ENCODE measurements at places on chromosomes 3 and 15.
A peak's percentile ranks its signal among the peaks of the same experiment; 100 is the strongest.

GRCh38 chr3:194946091-194946490, 260.4 kb downstream of the FAM43A start:
- DNase-seq = no peak

DNA sequence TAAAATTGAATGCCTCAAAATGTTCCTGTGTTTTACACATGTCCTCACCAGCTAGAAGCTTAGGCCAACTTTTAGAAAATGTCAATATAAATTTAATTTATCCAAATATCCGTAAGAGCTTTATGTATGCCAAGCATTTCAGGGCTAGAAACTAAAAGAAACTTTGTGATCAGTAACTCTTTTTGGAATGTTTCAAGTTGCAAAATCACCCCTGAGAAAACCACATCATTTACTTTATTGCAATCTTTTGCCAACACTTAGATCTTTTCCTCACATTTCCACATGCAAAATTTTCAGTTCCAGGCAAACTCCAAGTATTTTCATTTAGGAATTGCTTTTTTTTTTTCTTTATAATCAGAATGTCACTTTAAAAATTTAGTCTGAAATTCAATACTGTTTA, 20.1 kb upstream of the IGF1R start:
- no peak for DNase-seq

GRCh38 chr3:130528120-130528519, 11.1 kb downstream of the COL6A6 start:
- no peak for DNase-seq

DNA sequence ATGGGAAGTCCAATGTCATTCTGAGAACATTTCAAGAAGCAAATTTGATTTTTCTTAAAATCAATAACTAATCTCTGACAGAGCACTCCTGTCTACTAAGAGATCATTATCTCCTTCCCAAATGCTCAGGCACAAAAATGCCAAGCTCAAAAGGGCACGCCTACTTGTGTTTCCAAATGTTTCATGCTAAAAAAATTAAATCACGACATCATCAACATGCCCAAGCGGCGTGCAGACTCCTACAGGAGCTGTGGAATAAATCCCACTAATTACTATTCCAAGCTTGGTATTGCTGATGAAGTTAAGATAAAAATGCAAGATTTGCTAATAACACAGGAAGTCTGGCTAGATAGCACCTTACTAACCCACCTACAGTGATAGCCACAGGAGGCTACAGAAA, 140.8 kb downstream of the OSBPL10 start:
- no peak for DNase-seq

DNA sequence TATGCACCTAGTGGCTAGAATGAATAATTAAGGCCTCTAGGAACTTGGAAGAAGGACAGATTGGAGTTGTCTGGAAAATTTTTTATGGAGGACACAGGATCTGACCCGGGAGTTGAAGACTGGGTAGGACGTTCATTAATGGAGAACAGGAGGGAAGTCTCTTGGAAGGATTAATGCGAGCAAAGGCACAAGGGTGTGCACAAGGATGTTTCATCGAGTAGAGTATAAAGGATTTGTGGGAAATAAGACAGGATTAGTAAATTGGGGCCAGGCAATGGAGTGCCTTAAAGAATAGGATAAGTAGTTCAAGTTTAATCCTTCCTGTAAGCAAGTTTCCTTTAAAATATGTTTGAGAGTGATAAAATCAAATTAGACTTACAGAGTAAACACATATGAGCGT, 14.6 kb downstream of the LMOD3 start:
- DNase-seq = no peak

DNA sequence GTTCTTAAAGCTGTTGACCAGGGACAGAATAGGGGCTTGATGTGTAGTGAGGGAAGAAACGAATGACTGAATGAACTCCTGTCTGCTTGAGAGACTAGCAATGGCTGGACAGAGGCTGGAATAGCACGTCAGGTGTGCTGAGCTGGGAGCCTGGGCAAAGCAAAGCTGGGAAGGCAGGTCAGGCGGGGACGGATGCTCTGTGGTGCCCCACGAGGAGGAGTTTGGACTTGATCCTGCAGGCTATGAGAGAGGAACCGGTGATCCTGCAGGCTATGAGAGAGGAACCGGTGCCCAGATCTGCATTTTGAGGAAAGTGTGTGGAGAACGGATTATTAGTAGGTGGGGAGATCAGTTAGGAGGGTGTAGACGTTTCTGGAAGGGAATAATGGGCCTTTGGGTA, 31.3 kb upstream of the PSTPIP1 start:
- no peak for DNase-seq

DNA sequence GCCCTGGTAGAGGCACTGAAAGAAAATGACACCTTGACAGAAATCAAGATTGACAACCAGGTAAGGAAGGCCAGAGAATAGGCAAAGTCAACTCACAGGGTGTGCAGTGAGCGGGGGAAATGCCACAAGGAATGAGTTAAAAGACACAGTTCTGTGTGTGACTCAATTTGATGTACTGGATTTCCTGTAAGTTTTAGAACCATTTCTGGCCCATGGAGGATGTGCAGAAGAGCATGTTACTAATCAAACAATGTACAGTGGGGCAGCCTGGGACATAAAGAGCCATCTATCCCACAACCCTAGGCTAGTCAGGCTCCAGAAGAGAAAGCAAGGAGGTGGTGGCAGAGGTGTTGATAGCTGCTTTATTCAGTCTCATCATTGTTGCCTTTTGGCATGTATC, 31.2 kb upstream of the TMOD3 start:
- DNase-seq = no peak

DNA sequence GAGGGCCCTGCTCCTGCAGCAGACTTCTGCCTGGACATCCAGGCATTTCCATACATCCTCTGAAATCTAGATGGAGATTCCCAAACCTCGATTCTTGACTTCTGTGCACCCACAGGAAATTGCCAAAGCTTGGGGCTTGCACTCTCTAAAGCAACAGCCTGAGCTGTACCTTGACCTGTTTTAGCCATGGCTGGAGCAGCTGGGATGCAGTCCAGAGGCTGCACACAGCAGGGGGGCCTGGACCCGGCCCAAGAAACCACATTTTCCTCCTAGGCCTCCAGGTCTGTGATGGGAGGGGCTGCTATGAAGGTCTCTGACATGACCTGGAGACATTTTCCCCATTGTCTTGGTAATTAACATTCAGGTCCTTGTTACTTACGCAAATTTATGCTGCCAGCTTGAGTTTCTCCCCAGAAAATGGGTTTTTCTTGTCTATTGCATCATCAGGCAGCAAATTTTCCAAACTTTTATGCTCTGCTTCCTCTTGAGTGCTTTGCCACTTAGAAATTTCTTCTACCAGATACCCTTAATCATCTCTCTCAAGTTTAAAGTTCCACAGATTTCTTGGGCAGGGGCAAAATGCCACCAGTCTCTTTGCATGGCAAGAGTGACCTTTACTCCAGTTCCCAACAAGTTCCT, 11.8 kb upstream of the MYO5A start:
- no peak for DNase-seq

- DNase-seq = no peak
Observed at GRCh38 chr3:18415839-18416238, 9.3 kb downstream of the SATB1 start.

- no peak for DNase-seq
Observed at GRCh38 chr3:171326717-171327440, 133.3 kb downstream of the TNIK start.

- DNase-seq = no peak
Observed at GRCh38 chr3:48285132-48285531, 44.2 kb downstream of the ZNF589 start.

DNA sequence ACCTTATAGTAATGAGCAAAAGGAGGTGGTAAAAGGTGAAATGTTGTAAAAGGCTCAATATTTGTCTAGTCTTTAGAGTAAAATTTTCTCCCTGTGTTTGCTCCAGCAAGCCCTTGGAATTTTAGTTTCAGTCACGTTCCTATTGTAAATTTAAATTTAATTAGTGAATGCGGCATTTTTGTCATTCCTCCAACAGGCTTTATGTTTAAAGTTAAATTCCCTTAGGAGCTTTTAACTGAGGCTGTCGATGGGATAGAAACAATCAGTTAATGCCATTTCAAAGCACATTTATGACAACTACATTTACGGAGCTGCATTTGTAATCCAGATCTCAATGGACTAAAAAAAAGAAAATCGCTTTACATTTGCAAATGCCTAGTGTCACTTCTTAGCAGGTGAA, 868 bp upstream of the GADL1 start:
- DNase-seq = no peak

- no peak for DNase-seq
Observed at GRCh38 chr15:101813803-101814534, 2.0 kb downstream of the OR4F15 start.

DNA sequence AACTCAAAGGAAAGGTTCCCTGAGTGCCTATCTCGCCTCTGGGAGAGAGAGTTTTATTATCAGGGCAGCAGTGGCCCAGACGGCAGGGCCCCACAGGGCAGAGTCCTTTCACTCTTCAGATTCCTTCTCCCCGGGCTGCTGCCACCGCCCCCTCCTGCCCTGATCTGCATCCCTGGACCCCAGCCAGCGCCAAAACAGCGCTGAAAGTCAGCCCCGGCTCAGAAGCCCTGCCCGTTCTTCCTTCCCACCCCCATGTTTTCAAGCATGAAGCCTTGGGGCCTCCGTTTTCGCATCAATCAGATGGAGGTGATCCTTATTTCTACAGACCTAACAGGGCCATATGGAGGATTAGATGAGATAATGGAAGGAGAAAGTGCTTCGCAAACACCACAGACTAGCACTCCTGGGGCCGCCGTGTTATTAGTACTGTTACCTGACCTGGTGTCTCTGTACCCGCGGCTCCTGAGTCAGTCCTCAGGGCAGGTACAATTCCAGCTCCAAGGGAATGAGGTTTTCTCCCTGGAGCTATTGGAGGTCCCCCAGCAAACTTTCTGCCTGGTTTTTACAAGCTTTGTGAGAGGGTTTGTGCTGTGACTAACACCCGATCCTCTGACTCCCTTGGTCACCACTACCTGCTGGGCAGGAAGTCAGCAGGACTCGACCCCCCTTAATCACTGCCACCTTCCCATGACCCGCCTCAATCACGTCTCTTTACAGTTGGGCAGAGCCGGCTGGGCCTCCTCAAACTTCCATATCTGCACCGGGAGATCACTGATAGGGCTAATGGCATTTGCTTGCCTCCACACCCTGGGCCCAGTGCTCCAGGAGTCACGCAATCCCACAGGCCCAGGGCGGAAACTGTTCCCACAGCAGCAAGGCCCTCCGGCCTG, 39.5 kb upstream of the TSEN2 start:
- DNase-seq = no peak

DNA sequence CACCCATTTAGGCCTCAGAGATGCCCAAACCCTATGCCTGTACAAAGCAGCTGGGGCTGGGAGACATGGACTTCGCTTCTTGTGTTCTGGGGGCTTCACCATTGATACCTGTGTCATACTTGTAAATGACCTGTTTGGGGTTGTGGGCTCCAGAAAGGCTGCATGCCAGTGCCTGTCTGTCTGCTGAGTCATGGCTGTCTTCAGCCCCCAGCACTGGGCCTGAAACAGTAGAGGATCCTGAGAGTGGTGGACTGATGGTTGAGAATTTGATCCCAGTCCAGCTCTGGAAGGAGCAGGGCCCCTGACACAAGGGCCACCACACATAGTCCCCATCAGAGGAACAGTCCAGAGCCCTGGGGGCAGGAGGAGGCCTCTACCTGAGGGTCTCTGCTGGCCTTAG, 24.6 kb upstream of the APEH start:
- no peak for DNase-seq

GRCh38 chr15:26767169-26767670, 5.6 kb downstream of the GABRB3 start:
- DNase-seq = no peak

GRCh38 chr3:174397848-174398247, 461.3 kb upstream of the NAALADL2 start:
- no peak for DNase-seq

- DNase-seq = no peak
Observed at GRCh38 chr15:70054366-70054765, 43.4 kb downstream of the TLE3 start.

GRCh38 chr3:169965562-169966427, 812 bp upstream of the SEC62 start:
- peak; percentile 20 for DNase-seq

- no peak for DNase-seq
Observed at GRCh38 chr15:49037546-49037940, 8.7 kb downstream of the SECISBP2L start.

GRCh38 chr3:34405159-34405558, 606.7 kb downstream of the PDCD6IP start:
- DNase-seq = no peak

- peak; percentile 25 for DNase-seq
Observed at GRCh38 chr3:141644931-141645330, 93.2 kb upstream of the RNF7 start.

DNA sequence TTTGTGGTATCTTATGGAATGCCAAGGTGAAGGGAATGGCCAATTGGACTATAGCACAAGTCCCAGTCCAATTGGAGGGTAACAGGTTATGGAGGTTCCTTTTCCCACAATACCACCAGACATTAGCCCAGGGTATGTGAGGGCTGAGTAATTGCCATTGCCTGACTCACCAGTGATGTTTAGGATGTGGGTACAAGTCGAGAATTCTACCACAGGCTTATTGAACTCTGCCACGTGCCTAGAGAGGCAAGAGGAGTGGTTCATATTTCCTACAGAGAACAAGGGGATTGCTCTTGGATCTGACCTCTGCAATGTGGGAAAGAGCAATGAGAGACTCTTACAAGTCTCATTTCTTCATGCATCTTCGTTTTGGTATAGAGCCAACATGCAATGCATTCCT, 85.0 kb upstream of the XCR1 start:
- no peak for DNase-seq

- no peak for DNase-seq
Observed at GRCh38 chr15:63522225-63522578, 17.8 kb downstream of the USP3 start.

GRCh38 chr15:75063889-75064288, 40.5 kb downstream of the PPCDC start:
- no peak for DNase-seq

- DNase-seq = no peak
Observed at GRCh38 chr3:57281715-57282114, 10.8 kb downstream of the ASB14 start.

- no peak for DNase-seq
Observed at GRCh38 chr3:151209654-151210053, 6.6 kb upstream of the GPR171 start.

DNA sequence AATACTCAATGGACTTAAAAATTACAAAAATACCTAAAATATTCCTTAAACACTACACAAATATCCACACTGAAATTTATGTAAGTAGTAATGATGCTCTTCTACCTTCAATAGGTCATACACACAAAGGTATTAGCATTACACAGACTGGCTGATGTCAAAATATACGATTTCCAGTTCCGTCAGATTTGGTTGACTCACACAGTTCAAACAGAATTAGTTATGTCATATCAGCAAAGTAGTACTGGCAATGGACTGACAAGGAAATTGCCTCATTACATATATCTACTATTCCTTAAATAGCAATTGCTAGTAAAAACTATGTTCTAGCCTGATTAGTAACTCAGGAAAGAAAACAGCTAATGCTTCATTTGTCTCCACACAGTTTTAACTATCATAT, 70.8 kb downstream of the ADAM10 start:
- no peak for DNase-seq

All from GM06990 (cell line).